ENCODE measurements at places on chromosomes 2 and 18.

DNA sequence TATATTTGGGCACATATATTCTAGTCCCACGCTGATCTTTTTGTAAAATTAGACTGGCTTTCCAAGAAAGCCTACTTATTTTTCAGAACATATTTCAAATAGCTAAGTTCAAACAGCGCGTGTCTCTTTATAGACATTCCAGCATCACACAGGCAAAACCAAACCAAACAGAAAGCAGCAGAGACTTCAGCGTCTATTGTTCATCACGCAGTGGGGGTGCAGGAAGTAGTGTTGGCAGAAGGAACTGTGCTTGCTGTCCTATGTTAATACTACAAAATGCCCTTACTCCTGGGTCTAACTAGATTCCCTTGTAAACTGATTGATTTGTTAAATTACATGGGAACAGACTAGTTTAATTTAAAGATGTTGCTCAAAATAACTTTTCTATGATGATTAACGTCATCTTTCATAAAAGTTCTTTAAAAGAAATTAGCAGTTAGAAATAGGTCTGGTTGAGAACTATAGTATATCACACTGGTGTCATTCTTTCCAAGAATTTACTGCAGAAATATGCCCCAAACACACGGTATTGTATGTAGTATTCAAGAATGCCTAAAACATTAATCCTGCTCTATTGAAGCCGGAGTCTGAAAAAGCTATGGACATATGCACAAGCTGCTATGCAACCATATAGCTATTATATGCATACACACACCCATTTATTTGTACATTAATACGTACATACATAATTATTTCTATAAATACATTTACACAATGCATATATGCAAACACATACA lies 436.3 kb downstream of the CBLN2 start:
- no peak for DNase-seq

DNA sequence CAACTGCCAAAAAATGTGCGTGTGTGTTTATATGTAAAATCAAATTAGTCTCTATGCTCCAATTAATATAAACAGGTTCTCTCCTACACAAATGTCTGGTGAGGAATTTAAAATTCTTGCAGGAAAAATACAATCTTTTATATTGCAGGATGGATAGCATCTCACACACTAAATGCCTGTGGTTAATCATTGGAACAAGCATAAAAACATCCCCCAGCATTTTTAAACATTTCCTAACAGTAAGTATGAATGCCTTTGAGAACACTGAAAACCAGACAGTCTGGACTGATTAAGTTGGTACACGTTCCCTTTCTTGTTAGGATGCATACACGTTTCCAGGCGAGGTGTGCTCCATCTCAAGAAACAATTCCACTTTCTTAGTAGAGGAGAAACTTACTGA lies 29.9 kb upstream of the PDE1A start:
- no peak for DNase-seq

DNA sequence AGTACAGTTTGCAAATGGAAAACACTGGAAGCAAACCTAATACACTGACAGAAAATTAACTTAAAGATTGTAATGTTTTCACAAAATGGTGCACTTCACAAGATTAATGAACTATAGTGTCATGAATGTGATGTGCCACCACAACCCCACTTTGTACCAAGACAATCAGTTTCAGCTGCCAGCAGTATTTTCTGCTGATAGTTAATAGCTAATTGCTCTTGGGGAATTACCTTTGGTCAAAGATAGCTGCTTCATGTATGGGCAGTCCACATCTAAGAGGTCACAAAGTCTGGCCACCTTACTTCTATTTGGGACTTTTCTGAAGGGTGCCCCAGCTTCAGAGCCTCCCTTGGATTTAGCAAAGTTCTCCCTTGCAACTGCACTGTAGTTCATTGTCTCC lies 254.0 kb downstream of the CALCRL start:
- DNase-seq: no peak

DNA sequence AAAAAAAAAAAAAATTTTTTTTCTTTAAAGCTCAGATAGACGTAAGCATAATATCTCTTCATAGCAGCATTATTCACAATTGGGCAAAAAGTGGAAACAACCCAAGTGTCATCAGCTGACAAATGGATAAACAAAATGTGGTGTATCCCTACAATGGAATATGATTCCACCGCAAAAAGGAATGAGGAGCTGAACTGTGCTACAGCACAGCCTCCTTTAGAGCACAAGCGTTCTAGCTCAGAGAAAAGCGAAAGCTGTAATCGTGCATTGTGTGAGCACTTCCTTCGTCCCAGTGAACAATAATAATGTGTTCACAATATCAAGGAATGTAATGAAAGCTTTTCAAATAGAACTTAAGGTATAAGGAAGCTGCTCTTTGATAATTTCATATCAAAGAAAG lies 11.7 kb upstream of the CHMP1B start:
- DNase-seq: no peak

DNA sequence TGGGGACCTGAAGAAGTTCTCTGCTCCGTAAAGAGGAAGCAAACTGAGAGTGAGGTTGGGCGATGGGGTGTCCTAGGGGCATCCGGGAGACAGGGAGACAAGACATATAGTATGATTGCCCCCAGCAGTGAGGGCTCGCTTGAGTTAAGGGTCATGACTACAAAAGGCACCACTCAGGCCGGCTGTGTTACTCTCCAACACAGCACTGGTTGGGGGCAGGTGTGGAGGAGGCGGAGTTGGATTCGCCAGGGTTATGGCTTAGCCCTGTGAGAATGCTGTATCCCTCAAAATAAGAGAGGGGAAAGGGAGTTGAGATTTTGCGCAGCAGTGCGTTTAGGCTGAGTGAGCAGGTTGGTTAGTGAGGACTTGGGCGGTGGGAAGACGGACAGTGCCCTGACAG lies 12.0 kb downstream of the DYSF start:
- no peak for DNase-seq

DNA sequence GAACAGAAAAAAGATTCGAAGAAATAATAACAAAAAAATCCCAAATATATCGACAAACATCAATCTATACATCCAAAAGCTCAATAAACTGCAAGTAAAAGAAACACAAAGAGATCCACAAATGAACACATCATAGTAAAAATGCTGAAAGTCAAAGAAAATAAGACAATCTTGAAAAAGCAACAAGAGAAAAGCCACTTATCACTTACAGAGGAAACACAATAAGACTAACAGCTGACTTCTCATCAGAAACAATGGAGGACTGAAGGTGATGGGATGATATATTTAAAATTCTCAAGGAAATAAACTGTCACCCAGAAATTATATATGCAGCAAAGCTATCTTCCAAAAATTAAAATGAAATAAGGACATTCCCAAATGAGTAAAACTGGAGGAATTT lies 140.3 kb downstream of the NDUFA10 start:
- no peak for DNase-seq

GRCh38 chr2:134425724-134426496 lies 172.0 kb downstream of the MGAT5 start:
- no peak for DNase-seq

DNA sequence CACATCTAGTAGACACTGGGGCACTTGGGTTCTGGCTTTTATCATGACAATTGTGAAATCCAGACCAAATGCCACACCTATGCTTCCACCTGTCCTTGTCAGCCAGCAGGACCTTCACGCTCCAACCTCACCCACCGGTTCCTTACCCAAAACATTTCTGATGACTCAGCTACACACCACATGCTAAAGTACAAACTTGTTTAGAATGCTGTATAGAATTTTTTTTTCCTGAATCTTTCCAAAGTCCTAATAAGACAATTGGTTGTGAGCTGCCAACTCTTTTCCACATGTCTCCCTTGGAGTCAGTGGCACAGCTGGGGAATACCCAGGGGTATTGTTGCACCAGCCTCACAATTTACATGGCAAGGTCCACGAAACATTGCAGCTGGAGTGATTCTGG lies 75.5 kb upstream of the LPIN2 start:
- DNase-seq: no peak

DNA sequence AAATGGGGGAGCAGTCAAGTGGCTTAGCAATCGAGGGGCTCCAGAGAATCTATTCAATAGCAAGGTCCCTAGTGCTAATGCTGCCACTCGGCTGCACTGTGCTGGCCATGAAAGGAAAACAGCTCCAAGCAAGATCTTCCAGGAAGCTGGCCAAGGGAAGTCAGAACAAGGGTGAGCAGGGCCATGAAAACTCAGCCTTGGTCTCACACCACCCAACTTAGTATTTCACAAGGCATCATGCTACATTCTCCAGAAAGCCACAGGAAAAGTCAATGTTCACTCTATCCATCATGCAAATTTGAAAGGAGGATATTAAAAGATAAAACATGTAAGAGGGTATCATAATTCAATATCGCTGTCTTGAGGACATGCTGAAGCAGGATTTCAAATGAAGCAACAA lies 35.7 kb downstream of the NRP2 start:
- no peak for DNase-seq

DNA sequence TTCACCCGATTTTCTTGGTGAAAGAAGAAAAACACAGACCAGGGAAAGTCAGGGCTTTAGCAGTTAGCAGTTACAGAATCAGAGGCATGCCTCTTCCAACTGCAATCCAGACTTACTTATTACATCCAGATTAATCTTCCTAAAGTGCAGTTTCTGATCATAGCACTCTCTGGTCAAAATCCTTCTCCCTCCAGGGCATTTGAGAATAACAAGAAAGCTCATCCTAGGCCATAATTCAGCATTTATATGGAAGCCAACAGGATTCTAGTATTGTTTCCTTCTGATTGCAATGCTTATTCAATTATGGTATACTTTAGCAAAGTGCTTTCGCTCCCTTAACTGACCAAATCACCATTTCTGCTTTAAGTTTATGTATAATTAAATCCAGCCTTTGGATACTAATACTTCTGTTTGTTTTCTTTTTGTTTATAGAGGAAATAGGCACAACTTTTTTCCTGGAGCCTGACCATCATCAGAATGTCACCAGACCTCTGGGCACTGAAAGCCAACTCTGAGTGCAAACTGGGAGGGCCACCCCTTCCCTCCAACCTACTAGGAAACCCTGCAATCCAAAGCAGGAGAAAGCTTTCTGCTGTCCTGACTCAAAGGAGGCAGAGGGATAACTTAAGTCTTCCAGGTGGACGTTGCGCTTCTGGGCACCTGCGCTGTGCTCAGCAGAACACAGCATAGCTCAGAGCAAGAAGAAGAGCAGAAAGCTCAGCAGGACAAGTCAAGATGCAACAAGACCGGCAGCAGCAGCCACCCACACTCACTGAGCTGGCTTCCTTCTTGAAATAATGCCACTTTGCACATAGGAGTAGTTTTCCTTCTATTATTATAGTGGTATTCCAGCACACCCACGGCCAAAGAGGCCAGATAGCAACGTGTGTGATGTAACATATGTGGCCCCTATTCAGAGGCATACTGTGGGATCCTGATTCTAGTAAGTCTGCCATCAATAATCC lies 99.3 kb downstream of the STK39 start:
- DNase-seq: no peak

DNA sequence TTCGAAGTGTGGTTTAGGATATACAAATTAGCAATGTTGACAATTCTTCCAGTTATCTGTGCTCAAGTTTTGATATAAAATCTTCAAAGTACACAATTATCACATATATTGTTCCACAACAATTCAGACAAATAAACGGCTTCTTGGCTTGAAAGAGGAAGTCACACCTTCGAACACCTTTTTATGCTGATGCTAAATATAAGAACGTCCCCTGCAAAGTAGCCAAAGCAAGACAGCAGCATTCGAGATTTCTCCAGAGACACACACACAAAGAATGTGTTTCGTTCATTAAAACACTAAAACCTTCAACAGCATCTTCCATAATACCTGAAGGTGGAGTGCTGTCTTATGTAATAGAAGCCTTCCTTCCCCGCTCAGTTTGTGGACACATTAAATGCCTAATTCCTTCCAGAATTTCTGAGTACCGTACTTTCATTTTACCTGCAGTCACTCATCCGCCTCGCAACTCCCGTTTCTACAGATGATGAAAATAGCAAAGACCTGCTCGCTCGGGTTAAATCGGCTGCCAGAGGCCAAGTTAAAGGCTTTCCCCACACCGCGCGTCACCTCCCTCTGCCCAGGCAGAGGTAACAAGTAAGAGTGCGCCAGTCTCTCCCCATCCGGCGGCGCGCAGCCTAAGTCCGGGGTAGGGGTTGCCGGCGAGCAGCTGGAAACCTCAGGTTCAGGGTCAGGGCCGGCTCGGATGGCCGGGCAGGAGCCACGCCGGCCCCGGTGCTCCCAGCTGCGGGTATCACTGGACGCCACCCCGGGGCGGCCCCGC lies 847 bp downstream of the SERPINE2 start:
- DNase-seq: peak; percentile 39

GRCh38 chr18:42545825-42546224 lies 569.7 kb downstream of the RIT2 start:
- no peak for DNase-seq

DNA sequence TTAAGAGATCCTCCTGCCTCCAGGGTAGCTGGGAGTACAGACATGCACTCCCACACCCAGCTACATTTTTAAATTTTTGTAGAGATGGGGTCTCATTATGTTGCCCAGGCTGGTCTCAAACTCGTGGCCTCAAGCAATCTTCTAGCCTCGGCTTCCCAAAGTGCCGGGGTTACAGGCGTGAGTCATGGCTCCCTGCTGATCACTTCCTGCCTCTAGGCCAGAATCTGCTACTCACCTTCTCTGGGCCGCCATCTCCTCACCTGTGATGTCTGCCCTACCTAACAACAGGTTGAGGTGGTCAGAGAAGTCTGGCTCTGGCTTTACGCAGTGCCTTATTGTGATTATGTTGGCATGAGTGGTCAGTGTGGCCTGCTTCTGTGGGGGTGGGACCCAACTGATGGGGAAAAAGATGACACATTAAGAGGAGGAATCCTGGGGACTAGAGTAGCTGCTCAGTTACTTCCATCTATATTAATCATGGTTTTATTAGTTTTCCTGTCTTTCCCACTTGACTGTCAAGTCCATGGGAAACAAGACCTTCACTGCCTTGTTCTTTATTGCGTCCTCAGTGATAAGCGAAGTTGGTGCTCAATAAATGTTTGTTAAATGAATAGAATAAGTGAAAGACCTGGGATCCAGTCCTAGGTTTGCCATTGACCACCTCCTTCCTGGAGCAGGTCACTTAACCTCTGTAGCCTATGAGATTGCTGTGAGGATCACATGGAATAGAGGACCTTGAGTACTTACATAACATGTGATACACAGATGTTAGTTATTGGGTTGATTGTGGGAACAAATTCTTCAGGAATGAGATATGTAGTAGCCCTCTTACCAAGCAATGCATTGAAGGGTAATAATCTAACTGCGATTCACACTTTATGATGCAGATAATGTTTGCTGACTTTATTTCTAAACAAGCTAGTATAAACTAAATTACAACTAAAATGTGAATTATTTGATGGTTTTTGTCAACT lies 15.7 kb downstream of the KCTD1 start:
- DNase-seq: no peak

GRCh38 chr2:127410871-127411652 lies 7.2 kb upstream of the PROC start:
- no peak for DNase-seq

DNA sequence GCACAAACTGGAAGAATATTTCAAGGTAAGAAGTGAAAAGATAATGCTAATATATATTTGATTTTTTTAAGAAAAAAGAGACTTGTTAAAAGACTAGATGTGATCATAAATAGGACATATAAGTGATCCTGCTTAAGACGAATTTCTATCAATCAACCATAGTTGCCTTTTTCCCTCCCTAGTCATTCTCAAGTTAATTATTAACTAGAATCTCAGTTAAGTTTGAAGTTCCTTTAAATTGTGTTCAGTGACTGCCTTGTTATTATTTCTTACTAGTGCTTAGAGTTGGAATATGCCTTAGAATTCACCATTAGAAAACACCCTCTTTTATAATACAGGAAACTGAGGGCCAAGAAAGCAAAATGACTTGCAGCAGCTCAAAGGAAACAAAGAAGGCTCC lies 141.5 kb upstream of the SP5 start:
- no peak for DNase-seq

- no peak for DNase-seq
These were observed 115.9 kb downstream of the UPP2 start for GRCh38 chr2:158217593-158217992.

GRCh38 chr18:28439870-28440269 lies 262.9 kb upstream of the CDH2 start:
- no peak for DNase-seq

Measured in stimulated activated CD4-positive, alpha-beta T cell treated with anti-CD3 and anti-CD28 coated beads, Interleukin-1b, Interleukin-23, amount 100 ng/mL, for 4 hours (primary cell).